Activated CD4-positive, alpha-beta T cell treated with anti-CD3 and anti-CD28 coated beads, Interleukin-2, amount 50 U/mL, for 1 hour (primary cell): ENCODE measurements at places on chromosomes 5 and 9.

- no peak for DNase-seq
These were observed 491.9 kb upstream of the TUSC1 start for GRCh38 chr9:26170190-26170589.

- no peak for DNase-seq
These were observed 492.2 kb upstream of the ARRDC3 start for GRCh38 chr5:91875196-91875779.

GRCh38 chr5:178703015-178703414, 27.4 kb downstream of the ZNF354A start:
- DNase-seq = no peak

GRCh38 chr9:93654351-93654961, 78.1 kb downstream of the PHF2 start:
- no peak for DNase-seq

DNA sequence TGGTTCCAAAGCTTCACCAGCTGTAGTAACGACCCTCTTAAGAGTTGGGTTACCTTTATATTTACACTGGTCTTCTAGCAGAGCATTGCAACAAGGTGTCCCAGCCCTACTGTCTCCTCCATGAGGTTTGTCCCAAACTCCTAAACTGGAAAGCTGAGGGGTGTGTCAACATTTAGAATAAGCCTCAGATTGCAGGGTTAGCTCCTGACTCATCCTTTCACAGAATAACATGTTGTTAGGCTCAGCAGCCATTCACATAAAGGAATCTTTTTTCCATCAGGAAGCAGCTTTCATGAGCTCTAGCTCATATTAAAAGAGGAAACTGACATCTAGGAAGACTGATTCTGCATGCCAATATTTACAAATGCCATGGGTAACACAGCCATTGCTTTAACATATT, 238.7 kb downstream of the EFNA5 start:
- DNase-seq = no peak

DNA sequence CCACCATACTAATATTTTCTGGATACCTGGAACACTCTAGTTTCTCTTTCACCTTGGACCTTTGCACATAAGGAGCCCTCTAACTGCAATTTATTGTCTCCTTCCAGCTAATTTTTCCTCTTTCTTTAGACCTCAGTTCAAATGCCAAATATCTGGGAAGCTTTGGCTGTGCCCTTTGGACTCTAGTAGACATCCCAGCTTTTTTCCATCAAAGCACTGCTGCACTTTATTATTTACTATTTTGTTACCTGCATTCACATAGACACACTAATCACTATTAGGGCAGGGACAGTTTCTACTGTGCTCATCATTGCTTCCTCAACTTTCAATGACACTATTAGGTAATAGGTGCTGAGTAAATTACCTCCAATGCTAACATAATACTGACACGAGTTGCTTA, 2.1 kb downstream of the RIGI start:
- DNase-seq = no peak

- DNase-seq = no peak
These were observed 10.6 kb upstream of the ANGPTL2 start for GRCh38 chr9:127132921-127133647.

- no peak for DNase-seq
These were observed 615.8 kb downstream of the HTR1A start for GRCh38 chr5:63346451-63346850.

- no peak for DNase-seq
These were observed 363.4 kb downstream of the RAB3C start for GRCh38 chr5:58946230-58946629.

DNA sequence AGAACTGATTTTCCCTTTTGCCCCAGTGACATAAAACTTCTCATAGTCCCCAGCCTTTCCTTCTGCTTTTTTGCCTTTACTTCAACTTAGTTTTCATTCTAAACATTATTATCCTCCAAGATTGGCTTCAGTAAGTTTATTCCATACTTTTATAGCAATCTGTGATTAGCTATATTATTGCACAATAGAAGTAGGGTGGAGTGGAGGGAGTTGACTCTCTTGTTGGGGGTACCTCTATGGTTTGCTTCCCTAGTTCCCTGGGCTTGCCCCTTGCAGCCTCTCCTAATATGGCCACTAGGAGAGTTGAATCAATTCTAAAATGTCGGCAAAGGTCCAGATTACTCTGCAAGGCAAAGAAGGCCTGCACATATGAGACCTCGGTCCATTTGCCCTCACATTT, 36.4 kb upstream of the TYRP1 start:
- no peak for DNase-seq

DNA sequence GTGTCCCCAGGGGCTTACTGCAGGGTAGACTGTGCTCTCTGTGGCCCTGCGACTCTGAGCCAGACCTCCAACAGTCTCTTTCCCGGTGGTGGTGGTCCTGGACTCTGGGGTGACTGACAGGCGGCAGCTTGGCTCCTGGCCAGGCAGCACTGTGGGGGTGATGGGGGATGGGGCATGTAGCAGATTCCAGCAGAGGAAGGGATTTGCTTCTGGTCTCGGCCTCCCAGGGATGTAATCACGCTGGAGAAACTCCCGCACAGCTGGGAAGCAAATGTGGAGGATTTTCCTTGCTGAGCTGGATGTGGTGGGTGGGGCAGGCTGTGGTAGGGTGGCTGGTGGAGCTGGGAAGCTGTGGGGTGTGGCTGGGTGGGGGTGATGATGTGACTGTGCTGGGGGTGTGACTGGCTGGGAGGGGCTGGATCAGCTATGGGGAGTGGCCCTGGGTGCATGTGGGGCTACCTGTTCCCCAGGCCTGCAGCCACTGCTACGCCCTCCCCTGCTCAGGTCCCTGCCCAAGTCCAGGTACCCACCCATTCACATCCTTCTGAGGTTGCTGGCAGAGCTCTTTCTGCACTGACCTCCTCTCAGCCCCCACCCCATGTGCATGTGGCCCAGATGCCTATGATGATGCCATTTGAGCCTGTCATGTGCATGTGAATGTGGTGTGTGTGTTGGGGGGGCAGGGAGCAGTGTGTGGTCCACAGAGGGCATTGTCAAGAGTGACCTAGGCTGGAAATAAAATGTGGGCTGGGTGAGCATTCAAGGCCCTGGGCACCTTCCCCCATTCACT, 3.8 kb downstream of the NDST1 start:
- DNase-seq = no peak

DNA sequence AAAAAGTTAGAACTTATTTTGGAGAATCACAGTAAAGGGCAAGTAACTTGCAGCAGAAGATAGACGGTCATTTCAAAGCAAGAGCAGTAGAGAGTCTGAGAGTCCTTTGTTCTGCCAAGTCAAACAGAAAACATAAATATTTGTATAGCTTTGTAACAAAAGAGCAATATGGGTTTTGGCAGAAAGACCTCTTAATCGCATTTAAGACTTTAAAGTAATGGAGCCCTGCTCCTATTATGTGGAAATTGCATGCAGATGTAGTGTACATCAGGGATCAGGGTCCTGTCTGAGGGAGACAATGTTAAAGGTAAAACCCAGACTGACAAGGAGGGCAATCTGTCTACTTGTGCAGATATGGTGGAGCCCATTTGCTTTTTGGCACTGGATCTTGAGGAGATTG, 87.2 kb downstream of the PGM5 start:
- DNase-seq = no peak

GRCh38 chr5:816176-816575, 31.6 kb upstream of the ZDHHC11B start:
- no peak for DNase-seq

DNA sequence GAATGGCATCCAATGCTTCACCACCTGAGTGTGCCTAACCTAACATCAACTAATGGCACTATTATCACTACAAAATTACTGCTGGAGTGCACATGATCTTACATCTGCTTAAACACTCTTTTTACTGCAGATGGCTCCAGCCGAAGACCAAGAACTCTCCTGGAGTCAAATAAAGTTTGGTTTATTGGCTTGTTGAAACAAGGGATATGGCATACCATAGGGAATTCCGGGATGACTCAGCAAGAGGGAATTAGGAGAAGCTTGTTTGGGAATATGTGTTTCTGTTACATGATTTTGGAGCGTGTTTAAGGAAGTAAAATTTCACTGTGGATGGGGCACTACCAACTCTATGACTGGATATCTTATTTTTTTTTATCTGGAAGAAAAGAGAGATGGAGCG, 872.6 kb downstream of the DTWD2 start:
- no peak for DNase-seq

DNA sequence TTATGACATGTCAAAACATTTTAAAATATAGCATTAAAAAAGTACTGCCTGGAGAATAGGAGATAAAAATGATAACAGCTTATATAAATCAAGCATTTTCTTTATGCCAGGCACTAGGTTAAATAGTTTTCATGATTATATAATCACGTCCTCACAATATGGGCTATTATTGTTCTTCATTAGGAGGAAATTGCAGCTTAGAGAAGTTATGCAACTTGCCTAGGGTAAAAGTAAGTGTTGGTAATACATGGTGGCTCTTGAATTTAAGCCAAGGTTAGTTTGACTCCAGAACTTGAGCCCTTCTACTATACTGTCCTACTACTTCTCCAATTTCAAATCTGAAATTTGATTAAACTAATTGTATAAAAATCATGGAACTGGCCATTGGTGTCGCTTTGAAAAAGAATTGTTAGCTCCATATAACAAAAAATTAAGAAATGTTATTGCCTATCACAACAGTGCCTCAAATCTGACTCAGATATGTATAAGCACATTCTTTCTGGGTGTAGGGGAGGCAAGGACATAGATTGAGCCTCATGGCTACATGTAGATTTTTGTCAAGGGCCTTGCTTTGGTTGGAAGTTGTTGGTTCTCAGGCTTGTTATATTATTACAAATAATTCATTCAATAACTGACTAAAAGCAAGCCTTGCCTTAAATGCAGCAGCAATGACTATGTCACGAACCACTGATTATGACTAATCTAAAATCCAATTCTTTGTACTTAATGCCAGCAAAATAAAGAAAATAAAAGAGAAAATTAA, 223.5 kb upstream of the DAB2 start:
- no peak for DNase-seq

GRCh38 chr5:123456242-123456641, 33.0 kb upstream of the CEP120 start:
- no peak for DNase-seq

DNA sequence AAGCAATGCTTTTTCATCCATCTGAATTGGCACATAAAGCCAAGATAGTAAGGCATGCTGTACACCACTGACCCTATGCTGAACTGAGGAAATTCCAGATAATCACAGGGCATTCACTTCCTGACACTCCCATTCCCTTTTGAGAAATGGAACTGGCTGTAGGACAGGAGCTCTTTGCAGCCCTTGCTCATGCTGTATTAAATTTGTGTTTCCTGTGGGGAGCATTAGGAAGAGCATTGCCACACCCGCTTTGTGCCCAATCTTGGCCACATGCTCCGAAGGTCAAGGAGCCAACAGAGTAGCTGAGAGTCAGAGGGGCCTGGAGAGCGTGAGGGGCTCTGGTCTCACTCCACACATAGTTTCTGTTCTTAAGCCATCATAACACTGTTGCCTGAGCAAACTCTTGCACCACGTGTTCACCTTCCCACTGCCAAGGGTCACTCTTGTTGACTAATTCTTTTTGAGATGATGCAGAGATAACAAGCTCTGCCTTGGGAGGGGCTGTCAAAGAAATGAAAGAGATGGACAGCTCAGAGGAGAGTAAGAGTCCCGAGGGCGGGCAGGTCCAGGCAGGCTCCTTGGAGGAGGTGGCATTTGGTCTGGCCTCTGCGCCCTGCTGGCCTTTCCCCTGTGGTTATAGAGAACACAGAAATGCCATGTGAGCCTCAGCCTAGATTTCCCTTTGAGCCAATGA, 31.7 kb upstream of the ARAP3 start:
- DNase-seq = no peak

DNA sequence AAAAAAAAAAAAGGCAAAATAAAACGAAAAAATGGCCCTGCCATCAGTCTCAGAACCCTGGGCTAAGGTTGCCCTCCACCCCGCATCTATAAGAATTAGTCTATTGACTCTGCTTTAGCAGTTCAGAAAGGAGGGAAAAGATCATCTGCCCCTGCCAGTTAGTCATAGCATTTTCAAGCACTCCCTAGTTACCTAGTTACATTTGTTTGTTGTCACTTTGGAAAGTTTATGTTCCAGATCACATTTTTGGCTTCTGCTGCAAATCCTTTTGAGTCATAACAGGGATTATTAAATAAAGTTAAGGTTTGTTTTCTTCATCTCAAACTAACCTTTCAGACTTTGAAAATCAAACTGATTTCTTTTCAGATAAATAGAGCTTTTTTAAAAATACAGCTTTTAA, 52.1 kb downstream of the AQP7 start:
- DNase-seq = no peak

DNA sequence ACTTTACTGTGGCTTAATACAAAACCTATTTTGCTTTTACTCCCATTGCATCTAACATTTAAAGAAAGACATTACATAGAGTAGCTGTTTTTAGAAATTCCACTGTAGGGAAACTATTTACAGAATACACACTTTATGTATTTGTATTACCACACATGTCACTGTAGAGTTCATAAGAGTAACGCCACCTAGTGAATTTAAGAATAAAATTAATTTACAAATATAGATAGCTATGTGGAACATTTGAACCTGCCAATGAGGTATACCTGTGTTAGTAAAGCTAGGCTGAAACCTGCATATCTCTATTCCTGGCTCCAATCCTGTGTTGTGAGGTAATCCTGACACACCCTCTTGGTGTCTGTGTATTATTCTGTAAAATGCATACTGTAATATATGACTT, 234.4 kb downstream of the MAST4 start:
- DNase-seq = no peak

DNA sequence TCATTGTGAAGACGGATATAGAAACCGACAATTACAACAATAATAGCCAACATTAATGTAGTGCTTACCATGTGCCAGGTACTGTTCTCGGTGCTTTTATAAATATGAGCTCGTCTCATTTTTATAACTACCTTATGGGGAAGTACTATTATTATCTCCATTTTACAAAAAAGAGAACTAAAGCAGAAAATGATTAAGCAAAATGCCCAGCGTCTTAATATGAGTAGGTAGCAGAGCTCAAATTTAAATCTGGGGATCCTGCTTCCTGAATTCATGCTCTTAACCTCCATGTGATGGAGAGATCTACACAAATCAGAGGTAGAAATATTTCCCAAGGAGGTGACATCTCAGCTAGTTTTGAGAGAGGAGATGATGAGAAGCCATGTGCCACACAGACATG, 256.9 kb downstream of the TRIM32 start:
- DNase-seq = no peak

GRCh38 chr9:112145886-112146285, 29.2 kb downstream of the SUSD1 start:
- DNase-seq = no peak
